ENCODE measurements at places on chromosomes 11 and 22.

DNA sequence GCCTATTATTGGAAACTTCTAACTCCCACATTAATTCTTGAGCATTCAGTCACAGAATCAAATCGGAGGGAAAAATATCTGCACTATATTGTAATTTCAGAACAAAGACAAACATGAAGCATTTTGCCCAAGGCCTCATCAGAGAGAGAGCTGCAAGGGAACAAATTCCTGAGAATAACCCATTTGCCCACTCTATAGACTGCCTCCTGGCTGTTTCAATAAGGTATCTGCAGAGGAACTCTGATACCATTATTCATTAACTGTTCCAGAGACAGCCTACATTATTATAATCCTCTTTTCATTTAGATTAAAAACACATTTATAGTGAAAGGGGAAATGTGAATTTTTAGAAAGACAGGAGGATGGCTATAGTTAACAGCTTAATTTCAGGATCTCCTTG is 663.9 kb downstream of the DLG2 start:
- DNase-seq, result no peak

GRCh38 chr11:134819041-134819440 is 407.0 kb upstream of the B3GAT1 start:
- no peak for DNase-seq

GRCh38 chr11:36360826-36361415 is 64.8 kb downstream of the PRR5L start:
- DNase-seq, result no peak

GRCh38 chr11:61021661-61022212 is 50.3 kb downstream of the CD6 start:
- DNase-seq, result no peak

DNA sequence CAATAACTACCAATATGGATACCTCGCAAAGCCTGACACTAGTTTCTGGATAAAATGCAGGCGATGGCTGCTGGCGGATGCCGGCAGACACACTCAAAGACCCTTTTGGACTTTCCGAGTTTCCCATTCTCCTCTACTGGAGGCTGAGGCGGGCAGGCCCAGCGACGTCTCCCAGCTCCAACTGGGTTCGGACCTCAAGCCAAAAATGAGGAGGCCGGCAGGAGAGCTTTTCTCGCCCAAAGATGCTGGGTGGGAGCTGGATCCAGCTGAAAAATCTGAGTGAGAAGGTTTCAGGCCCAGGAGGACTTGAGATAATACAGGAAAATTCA is 428 bp upstream of the FEZ1 start:
- DNase-seq, result no peak

DNA sequence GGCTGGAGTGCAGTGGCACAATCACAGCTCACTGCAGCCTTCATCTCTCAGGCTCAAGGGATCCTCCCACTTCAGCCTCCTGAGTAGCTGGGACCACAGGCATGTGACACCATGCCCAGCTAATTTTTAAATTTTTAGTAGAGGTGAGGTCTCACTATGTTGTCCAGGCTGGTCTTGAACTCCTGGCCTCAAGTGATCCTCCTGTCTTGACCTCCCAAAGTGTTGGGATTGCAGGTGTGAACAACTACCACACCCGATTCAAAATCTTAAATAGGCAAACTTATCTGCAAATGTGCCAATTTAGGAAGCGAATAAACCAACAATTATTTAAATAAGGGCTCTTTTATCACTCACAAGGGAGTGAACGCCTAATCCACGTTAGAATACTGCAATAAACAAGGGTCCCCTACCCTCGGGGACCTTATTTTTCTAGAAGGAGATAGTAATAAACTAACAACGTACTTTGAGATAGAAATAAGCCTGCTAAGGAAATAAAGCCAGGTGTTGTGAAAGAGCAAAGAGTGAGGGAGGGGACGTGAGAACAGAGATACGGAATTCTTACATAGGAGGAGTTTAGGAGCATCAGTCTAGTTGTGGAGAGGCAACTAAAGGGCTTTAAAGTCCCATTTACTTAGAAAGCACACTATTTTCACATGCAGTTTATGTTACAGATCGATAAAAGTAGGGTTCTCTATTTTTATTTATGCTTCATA is 3.0 kb upstream of the WEE1 start:
- DNase-seq, result no peak

Measured in H54 (cell line).